GM03348 (cell line): ENCODE measurements at places on chromosomes 5 and 9.

GRCh38 chr5:15446552-15446951 is 53.4 kb upstream of the FBXL7 start:
- DNase-seq, result peak; percentile 51

GRCh38 chr5:154189256-154189818 is 1.2 kb upstream of the GALNT10 start:
- peak; percentile 50 for DNase-seq

GRCh38 chr5:34460496-34460895 is 195.6 kb upstream of the RAI14 start:
- no peak for DNase-seq

DNA sequence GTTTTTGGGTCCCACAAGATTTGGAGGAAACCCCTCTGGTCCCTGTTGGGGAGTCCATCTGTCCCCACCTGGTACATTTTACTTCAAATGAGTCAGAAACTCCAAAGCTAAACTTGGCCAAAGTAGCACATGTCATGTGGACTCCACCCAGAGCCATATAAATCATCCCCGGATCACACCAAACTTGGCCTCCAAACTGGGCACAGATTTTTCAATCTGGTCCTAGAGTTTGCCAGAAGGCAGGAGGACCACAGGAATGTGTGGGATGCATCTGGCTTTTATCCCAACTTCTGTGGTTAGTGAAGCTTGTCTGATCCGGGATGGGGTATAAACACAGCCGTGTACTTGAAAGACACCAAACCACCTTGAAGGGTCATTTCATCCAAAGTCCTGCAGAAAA is 66.3 kb downstream of the MAT2B start:
- peak; percentile 83 for DNase-seq

GRCh38 chr5:172415362-172416275 is 38.7 kb downstream of the SH3PXD2B start:
- no peak for DNase-seq

DNA sequence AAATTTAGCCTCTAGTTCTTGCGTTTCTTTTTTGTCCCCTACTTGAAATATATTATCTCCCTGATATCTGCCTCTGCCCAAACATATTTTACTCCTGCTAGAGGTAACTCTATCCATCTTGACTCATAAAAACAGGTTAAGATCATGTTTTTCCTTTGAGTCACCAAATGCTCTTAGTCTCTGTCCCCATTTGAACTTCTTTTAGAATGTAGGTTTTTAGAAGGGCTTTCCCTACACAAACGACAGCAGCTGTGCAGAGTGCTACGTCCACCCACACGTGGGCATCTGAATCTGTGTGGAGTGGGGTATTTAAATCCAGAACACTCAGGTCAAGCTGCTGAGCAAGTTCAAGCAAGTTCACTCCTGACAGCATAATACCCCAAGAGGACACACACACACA is 2.2 kb downstream of the HSD17B3 start:
- DNase-seq, result no peak

GRCh38 chr5:1247811-1248210 is 22.6 kb downstream of the SLC6A18 start:
- no peak for DNase-seq

GRCh38 chr9:78614892-78615291 is 318.0 kb downstream of the PSAT1 start:
- no peak for DNase-seq

GRCh38 chr5:15621094-15621493 is 121.1 kb downstream of the FBXL7 start:
- peak; percentile 56 for DNase-seq

DNA sequence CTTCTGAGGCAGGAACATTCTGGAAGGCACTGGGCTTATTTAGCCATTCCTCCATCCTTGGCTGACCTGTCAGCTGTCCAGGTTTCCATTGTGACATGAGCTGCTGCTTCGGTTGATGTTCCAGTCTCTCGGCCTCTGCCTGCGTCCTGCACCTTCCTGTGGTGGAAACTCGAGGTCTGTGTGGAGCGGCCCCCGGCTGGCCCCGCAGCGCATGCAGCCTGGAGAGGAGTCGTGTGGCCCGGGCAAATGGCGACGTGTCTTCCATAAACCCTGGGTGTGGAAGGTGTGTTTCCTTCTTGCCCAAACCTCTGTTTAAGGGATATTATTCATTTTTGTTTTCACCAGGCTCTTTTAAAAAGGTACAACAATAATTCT is 36.5 kb upstream of the SLC9A3 start:
- no peak for DNase-seq

- DNase-seq, result no peak
Measured at GRCh38 chr5:136308212-136308795, 57.0 kb downstream of the TRPC7 start.

DNA sequence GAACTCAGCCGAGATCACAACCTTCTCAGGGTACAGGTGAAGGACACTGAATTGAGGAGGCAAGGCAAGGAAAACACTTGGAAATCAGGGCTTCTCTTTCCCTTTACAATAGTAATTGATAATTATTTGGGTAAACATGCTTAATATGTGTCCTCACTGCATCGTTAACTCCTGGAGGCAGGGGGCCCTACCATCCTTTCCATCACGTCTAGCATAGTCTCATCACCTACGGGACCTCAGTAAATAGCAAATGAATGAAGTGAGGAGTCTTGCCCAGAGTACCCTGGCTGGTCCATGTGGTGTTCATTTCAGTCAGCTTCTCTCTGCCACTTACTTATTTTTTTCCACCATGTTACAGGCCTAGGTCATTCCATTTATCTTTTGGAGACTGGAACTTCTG is 2.3 kb downstream of the F2RL1 start:
- no peak for DNase-seq

GRCh38 chr9:73951147-73951546 is 546.0 kb upstream of the RORB start:
- DNase-seq, result no peak

- DNase-seq, result no peak
Measured at GRCh38 chr5:76819851-76820525, 1.2 kb downstream of the F2RL1 start.

GRCh38 chr9:23811633-23812032 is 14.4 kb downstream of the ELAVL2 start:
- DNase-seq, result no peak

GRCh38 chr5:16565118-16565517 is 51.7 kb downstream of the RETREG1 start:
- DNase-seq, result no peak

GRCh38 chr9:105127863-105128220 is 116.6 kb upstream of the SLC44A1 start:
- peak; percentile 21 for DNase-seq

DNA sequence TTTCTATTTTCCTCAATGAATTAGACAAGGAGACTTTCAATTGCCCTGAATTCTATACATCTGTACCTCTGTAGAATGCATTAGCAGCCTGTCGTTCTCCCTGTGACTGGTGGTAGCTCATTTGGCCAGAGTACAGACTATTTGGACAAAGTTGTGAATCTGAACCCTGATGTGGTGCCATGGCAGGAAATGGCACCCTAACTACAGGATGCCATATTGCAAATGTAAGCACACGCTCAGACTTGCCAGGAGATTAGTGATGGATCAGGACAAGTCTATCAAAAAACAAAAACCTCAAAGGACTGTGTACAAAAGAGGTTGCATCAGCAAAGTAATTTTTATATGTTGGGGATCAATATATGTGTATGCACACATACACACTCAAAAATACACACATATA is 58.3 kb downstream of the SVEP1 start:
- no peak for DNase-seq

DNA sequence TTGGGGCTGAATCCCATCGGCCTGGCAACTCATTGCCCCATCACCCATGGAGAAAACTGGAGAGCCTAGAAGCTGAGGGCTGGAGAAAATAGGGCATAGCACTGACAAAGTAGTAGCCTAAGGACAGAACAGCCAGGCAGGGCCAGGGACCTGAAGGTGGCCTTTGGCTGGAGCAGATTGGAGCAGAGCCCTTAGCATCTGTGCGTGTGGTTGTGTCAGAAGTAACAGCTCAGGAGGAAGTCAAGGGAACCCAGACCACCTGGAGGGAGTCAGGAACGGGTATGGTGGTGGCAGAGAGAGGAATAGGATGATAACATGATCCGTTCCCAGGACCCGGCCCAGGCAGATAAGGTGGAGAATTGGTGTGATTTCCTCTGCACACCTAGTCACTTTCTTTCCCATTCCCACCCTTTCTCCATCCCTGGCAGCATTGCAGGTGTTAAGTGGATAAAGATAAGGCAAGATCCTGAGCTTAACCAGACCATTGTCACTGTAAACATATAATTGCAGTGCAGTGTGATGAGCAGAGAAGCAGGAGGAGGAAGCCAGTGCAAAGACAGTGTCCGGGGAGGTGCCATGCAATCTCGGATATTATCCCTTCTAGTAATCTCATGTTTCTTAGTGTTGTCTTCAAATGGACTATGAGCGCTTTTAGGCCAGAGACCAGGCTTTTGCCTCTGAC is 67.0 kb downstream of the NDFIP1 start:
- no peak for DNase-seq

GRCh38 chr9:6581253-6581652 is 64.3 kb downstream of the GLDC start:
- no peak for DNase-seq

DNA sequence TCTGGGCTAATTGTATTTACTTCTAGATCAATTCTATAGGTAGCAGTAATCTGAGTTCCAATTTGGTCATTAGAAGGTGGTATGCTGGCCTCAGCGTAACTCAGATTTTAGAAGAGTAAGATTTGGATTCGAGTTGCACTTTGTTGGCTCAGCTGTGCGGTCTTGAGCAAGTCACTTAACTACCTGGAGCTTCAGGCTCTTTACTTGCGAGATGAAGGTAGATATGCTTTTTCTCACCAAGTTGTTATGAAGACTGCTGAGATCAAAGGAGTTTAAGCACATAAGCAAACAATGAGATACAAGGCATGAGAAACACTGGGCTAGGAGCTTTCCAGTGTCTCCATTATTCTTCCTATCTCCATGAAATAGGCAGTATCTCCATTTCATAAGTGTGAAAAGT is 133.8 kb upstream of the RANBP3L start:
- DNase-seq, result no peak

DNA sequence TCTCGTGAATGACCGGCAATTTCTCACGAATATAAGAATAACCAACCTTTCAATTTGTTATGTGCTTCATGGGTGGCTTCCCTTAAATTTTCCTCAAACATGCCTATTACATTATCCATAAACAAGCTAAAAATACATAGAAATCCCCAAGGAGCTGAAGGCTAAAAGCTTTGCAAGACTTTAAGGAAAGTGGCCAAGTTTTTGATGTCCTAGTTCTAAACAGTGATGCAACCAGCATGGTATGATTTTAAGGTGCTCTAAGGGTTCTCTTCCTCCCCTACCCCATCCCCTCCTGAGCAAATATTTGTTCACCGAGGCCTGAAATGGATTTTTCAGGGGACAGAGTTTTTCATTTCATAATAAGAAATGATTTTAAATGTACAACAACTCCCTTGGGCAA is 79.8 kb downstream of the RGS7BP start:
- DNase-seq, result no peak

GRCh38 chr5:41510176-41510831 is at the start of gene PLCXD3:
PLCXD3 (minus strand) TSS chr5:41510601; CDS start chr5:41510526, 75 bp downstream.
- DNase-seq, result peak; percentile 52

DNA sequence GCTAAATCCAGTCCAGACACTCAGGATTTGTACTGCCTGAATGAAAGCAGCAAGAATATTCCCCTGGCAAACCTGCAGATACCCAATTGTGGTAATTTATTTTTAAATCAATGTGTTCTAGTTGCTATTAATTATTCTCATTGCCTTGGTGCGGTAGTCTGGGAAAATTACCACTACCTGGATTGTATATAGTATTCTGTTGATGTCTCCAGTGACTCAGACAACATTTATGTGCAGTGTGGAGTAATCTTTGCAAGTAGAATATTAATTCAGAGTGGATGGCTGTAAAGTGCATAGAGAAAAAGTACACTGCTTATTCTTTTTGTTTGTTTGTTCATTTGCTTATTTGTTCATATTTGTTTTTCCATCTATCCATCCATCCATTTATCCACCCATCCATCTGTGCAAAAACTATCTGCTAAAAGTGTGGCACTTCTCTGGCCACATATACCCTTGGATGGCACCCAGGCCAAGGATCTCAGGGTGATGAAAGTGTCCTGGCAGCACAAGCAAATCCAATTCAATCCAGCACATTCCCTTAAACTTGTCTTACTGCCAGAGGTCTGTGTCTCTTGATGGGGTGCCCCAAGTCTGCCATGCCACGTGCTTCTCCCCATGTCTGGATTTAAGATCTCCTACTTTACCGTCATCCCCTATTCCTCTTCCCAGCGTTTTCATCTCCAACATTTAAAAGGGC is 41.3 kb downstream of the NTRK2 start:
- no peak for DNase-seq

DNA sequence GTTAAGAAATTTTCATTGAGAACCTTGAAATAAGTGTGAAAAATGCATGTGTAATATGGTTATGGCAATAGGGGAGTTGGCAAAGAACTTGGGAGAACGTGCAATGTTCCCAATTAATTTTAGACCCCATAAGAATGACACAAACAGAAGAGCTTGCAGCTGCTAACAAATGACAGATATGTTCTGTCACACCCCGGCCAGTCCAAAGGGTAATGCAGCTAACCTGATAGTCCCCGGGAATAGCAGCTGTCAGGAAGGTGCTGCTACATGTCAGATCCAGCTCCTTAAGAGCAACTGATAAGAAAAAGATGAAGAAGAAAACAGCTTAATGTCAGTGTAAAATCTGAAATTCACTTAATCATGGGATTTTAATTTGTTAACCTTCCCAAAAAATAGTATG is 30.4 kb downstream of the SEMA5A start:
- no peak for DNase-seq

- peak; percentile 55 for DNase-seq
Measured at GRCh38 chr5:2710910-2711309, 40.6 kb downstream of the IRX2 start.

- no peak for DNase-seq
Measured at GRCh38 chr5:127038550-127038949, 8.2 kb upstream of the MARCHF3 start.

DNA sequence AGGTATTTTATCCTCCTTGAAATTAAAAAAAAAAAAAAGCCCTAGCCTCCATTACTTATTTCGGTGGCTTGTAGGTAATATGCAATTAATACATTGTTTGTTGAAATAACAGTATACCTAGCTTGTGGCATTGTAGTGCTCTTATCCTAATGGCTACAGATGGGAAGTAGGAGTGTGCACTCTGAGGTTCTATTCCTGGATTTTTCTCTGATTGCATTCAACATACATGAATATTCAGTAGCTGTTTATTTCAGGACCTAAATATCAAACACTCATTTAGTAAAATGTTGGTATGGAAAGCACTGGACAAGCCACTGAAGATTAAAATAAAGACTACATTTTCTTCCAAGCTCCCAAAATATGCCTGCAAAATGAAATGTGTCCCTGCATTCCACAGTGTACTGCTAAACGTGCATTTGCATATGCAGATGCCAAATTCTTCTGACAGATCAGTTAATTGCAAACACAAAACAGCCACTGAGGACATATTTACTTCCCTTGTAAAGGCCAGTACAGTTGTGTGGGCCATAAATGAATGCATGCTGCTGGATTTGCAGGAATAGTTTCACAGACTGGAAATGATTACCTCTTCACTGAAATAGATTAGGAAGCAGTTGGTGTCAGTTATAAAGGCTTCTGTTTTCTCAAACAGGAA is 826.1 kb downstream of the PRELID2 start:
- DNase-seq, result no peak
